Bronchial epithelial cell (primary cell): ENCODE measurements at places on chromosomes 3 and 15.

GRCh38 chr15:67587331-67587730, 44.8 kb downstream of the MAP2K5 start:
- DNase-seq: no peak

- DNase-seq: no peak
These were observed 21.1 kb upstream of the ST6GAL1 start for GRCh38 chr3:186909078-186909853.

DNA sequence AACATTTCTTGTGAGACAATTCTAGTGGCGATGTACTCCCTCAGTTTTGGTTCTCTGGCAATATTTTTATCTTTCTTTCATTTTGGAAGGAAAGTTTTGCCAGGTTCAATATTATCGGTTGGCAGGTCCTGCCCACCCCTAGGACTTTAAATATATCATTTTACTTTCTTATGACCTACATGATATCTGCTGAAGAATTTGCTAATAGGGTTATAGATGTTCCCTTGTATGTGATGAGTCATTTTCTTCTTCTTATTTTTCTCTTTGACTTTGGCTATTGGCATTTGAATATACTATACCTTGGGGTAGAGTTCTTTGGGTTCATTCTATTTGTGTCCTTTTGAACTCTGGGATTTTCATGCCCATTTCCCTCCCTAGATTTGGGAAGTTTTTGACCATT, 89.7 kb downstream of the GMNC start:
- DNase-seq: no peak

DNA sequence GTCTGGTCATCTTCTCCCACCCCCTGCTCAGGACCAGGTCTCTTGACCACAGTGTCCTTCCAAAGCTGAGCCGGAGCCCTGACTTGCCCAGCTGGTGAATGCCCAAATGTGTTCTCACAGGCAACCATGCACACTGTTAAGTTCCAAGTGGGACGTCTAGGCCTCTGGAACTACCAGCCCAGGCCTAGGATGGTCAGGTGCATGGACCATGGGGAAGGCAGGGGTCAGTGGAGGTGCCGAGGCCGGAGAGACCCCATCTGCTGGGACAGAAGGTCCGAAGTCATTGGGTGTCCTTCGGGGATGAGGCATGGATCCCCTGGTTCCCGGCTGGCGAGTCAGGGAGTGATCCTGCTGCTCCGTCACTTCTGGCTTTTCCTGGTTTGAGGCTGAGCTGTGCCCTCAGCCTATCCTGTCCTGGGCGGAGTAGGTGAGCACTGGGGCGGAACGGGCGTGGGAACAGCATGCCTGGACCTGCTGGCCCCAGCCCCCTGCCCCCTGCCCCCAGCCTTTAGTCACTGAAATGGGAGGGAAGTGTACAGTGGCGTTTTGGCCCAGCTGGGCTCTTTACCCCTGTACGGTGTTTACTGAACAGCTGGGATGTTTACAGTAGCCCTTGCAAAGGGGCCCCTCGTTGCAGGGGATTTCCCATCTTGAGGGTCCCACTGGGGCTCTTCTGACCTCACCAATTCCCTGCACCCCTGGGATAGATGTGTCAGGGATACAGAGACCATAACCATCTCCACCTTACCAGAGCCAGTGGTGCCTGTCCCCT, 12.1 kb downstream of the SEMA3F start:
- DNase-seq: peak; percentile 87

- DNase-seq: no peak
These were observed 81.9 kb upstream of the PLXND1 start for GRCh38 chr3:129688271-129688895.

DNA sequence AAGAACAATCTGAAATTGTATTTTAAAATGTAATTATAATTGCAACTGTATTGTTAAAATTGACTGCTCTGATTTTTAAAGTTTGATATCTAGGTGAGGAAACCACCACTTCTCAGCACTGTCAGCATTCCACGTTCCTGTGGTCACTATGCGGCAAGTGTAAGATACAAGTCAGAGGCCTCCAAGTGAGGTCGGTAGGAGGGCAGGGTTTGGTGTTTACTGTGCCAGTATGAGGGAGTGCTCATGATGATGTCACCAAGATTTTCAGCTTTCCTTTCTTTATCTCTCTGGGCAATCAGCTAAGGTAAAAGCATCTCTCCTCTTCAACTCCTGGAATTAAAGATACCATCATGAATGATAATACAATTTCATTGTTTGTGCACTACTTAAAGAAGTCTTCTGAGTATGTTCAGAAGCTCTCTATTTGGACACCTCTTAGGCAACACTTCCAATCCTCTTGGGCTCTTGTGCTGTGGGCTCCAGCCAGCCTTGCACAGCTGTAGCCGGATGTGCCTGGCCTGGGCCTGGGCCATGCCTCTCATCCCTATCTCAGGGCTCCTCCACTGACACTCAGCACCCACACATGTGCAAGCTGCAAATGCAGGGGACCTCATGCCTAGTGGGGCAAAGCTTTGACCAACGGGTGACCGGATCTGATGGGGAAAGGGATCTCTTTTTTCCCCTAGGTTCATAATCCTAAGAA, 42.9 kb downstream of the CCR3 start:
- DNase-seq: no peak

- no peak for DNase-seq
These were observed 76.1 kb downstream of the CCR1 start for GRCh38 chr3:46131884-46132450.

DNA sequence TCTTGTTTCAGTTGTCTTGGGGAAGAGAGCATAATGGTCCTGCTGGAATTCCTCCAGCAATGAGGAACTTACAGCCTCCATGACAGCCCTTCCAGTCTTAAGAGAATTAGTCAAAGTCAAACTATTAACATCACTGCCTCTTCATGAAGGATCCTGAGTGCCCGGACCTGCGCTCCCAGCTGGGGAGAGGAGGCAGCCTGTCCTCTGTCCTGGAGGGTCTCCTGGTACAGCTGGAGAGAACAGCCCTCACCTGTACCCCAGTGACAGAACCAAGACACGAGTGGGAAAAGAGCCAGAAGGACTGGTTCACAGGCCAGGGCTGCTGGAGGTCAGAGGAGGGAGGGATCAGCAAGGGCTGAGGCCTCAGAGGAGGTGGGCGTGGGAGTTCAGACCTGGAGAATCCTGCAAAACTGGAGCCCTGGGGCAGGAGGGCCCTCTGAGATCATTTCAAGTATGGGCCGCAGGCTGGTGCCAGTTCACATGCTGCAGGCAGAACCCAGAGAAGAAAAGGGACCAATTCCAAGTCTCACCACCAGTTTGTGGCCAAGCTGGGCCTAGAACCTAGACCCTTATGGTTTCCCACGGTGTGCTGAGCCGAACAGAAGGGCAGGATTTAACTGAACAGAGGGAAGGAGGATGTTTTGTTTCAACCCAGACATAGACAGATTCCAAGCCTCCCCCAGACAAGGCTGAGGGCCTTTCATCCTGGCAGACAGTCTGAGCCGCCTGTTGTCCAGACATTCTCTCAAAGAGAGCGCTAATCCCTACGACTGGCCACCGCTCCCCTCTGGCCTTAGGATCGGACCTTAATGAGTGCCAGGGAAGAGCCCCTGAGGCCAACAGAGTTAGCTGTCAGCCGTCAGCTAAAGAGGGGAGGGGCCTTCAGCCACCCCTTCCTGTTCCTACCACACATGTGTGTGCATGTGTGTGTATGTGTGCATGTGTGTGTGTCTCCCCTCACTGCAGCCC, 18.2 kb downstream of the LOXL1 start:
- DNase-seq: no peak

GRCh38 chr3:10581716-10582115, 76.3 kb upstream of the ATP2B2 start:
- DNase-seq: no peak

DNA sequence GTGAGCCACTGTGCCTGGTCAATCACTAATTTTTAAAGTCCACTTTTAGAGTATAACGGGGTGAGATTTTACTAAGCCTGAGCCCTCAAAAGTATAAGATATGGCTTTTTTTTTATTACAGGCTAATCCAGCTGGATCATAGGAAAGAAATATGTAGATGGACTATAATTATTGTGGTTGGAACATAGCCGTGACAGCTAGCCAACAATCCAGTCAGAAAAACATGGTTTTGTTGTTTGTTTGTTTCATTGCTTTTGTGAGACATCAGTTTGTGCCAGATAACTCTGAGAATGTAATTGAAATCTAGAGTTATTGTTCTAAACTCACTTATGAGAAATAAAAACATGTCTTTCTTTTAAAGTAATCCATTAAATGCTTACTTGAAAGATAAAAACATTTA, 37.3 kb upstream of the ATOSA start:
- no peak for DNase-seq

DNA sequence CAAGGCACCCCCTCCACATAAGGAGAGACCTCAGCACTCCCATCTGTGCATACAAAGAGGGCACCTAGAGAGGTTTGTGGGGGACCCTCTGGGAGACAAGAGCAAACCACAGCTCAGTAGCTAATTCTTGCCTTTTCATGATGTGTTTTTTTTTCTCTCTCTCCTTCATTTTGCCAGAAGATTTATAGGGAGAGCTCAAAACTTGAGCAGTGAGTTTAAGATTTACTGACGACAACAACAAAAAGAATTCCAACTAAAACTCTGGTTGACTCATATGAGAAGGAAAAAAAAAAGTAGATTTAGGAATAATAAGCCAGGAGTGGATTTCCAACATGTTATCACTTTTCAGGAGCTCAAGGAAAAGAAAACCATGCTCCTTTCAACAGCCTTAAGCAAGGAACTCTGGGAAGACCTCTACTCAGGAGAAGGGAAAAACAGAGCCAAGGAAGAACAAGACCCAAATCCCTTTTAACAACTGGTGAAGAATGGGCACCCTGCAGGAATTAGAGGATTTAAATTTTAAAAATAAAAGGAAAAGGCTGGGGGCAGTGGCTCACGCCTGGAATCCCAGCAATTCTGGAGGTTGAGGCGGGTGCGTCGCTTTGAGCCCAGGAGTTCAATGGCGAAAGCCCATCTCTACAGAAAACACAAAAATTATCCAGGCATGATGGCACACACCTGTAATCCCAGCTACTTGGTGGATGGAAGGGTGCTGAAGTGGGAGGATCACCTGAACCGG, 58.2 kb upstream of the RAD18 start:
- no peak for DNase-seq

GRCh38 chr15:93105485-93105884, 16.5 kb upstream of the RGMA start:
- no peak for DNase-seq

DNA sequence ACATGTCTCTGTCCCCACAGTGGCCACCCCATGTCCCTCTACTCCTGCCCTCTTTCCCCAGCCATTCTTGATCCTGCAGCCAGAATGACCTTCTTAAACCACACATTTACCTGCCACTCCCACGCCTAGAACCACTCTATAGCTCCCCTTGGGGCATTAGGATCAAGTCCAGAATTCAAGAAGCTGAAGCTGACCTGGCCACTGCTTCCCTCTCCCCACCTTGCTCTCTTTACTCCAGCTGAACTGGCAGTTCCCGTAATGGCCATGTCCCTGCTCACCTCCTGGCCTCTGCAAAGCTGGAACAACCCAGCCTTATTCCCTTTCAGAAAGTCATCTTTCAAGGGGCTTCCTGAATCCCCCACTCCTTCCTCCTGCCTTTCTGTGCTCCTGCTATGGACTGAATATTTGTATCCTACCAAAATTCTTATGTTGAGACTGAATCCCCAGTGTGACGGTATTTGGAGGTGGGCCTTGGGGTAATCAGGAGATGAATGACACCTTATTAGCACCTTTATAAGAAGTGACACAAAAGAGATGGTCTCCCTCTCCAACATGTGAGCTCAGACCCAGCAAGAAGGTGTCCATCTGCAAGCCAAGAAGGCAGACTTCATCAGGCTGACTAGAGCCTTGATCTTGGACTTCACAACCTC, 3.8 kb downstream of the CSRNP1 start:
- DNase-seq: no peak

GRCh38 chr15:99911816-99912215, 178.6 kb upstream of the LYSMD4 start:
- DNase-seq: no peak
